CD4-positive, alpha-beta T cell treated with Interleukin-4 for 4 hours (primary cell): ENCODE measurements at places on chromosomes 4 and X.

GRCh38 chrX:107700317-107700774 lies 72.0 kb downstream of the PRPS1 start:
- DNase-seq: no peak

DNA sequence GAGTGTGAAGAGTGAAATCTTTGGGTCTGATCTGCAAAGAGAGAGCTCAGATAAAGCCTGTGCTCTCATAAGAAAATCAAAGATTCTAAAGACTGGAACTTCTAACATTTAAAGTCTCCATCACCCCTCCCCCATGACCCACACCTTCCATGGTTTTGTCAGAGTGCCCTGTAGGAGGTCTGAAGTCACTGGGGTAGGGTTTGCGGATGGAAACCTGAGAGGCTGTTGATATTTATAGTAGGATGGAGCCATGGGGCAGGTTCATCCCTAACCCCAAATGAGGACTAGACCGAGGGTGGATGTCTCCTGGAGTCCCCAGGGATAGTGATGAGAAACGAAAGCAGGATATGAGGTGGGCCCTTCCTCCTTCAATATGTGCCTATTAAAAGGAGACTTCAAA lies 28.4 kb upstream of the NLGN4X start:
- DNase-seq: no peak

GRCh38 chr4:83125738-83126141 lies 11.2 kb upstream of the PLAC8 start:
- peak; percentile 67 for DNase-seq

GRCh38 chr4:133146574-133147241 lies 2.4 kb upstream of the PCDH10 start:
- DNase-seq: no peak

GRCh38 chr4:122577808-122578781 lies 42.8 kb downstream of the IL21 start:
- peak; percentile 68 for DNase-seq

GRCh38 chrX:23008431-23009099 lies 8.8 kb downstream of the DDX53 start:
- DNase-seq: no peak

DNA sequence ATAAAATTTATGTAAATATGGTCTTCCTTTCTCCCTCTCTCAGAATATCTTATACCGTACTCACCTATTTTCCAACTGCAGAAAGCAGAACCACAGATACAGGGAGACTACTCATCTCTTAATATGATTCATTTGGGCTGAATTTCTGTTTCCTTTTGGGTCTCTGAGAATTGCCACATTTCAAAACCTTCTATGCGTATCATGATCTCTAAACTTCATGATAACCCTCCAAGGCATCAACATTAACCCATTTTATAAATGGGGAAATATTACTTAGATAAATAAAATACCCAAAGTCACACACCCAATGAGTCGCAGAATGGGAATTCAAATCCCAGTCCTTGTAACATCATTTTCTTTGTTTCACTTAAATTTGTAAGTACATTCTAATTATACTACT lies 16.6 kb upstream of the PRDM8 start:
- DNase-seq: peak; percentile 53

DNA sequence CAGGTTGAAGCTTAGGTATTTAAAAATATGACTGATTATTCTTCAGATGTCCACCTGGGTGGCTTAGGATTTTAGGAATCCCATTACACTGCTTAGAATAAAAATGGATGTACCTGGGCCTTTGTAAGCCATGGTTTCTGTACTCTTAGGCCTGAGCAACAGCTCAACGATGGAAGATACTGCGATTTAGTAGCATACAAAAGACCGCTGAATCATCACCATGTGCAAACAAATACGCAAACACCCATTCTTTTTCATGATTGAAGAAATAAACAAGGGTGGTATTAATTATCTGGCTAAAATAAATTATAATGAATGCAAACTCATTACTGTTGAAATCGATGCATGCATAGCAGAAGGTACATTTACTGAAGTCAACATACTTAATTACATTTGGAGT lies 188.9 kb downstream of the ZNF330 start:
- no peak for DNase-seq

- no peak for DNase-seq
Observed at GRCh38 chr4:166498546-166498945, 625.5 kb downstream of the TLL1 start.

GRCh38 chr4:157838366-157838765 lies 334.5 kb downstream of the GASK1B start:
- DNase-seq: no peak

- DNase-seq: no peak
Observed at GRCh38 chrX:138008281-138008680, 442.4 kb downstream of the ZIC3 start.

DNA sequence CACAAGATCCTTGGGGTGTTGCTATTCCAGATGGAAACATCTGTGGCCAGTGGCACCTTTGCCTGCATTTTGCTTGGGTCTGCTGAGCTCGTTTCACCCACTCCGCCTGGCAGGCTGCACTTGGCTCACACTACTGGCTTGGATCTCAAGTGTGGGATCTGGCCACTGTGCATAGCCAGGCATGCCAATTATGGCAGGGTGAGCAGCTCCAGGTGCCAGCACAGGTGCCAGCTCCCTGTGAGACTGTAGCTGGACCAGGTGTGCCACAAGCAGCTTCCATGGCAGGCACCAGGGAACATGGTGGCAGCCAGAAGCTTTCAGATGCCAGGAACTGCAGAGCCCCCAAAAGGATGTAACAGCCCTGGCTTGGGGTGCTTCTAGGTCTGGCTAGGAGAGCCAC lies 463.8 kb upstream of the PABPC4L start:
- DNase-seq: no peak

DNA sequence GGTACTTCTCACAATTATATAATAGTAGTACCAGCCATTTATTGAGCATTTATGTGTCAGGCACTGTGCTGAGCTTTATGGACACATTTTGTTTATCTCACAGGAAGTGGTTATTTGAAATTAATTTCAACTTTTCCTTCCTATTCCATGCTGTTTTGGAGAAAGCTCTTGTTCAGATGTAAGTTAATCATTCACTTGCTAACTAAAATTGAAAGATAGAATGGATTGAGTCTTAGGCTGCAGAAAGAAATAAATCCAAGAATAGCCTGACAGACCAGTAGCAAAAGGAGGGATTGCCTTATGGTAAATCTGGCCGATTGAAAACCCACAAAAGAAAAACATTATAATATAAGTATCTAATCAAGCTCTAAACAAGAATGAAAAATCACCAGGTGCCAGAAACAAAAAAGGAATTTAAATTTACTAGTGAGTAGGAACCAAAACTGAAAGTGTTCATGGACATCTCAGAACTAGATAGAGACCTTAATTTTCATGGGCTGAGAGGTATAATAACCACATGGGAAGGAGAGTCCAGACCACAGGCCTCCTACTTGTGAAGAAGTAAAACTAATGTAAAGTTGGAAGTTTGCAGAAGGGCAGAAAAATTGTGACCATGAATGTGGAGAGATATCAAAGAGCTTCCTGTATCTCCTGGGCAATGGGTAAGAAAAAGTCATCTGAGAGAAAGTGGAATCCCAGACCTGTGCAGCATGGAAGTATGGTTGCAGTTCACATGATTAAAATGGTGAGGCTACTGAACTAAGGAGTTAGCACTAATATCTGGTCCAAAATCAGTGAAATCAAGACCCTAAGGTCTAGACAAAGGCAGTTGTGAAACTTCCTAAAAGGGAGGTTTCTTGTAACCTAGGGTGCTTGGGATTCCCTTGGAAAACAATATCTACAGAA lies 38.0 kb downstream of the RADX start:
- DNase-seq: no peak

- no peak for DNase-seq
Observed at GRCh38 chr4:41374490-41374889, 117.8 kb downstream of the UCHL1 start.

DNA sequence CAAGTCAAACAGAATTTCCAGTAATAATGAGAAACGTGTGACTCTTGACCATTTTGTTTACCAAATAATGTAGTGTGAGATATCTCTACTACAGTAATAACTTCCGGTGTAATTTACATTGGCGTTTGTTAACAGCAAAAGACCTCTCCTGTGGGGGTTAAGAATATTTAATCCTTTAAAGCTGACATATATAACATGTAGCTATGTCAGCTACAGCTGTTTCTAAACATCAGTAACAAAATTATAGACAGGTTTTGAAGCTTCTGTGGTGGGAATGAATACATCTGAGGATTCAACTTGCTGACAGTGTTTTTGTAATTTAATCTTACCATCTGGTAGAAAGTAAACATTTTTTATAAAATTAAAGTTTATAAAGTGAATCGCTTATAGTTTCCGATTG lies 73.6 kb upstream of the TENM3 start:
- no peak for DNase-seq

DNA sequence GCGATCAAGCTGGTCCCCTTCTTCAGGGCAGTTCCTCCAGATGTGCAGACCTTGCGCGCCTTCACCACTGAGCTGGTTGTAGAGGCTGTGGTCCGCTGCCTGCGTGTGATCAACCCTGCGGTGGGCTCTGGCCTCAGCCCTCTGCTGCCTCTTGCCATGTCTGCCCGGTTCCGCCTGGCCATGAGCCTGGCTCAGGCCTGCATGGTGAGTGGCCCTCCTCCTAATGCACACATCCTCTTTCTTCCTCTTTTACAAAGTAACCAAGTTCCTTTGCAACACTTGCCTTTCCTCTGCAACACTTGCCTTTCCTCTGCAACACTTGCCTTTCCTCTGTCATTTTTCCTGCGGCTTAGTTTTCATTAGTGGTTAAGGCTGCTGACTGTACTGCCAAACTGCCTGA lies 1.8 kb downstream of the CCDC22 start:
- DNase-seq: no peak

- no peak for DNase-seq
Observed at GRCh38 chr4:142913461-142914030, 67.4 kb upstream of the INPP4B start.

DNA sequence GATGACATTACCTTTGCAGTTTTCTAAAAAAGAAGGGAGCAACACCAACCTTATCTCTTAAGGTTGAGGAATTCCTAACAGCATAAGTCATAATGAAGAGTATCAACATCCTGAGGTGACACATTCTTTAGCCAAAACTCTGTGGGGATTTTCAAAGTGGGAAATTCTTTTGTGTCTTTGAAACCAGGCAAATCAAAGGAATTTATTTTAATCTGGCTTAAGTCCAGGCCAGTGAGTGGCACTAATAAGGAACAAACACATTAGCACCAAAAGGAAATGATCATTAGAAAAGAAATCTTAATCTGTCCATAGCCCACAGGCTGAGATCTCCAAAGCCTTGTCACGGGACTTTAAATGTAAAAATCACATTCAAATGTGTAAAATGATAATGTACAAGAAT lies 110.1 kb downstream of the LARP7 start:
- no peak for DNase-seq

DNA sequence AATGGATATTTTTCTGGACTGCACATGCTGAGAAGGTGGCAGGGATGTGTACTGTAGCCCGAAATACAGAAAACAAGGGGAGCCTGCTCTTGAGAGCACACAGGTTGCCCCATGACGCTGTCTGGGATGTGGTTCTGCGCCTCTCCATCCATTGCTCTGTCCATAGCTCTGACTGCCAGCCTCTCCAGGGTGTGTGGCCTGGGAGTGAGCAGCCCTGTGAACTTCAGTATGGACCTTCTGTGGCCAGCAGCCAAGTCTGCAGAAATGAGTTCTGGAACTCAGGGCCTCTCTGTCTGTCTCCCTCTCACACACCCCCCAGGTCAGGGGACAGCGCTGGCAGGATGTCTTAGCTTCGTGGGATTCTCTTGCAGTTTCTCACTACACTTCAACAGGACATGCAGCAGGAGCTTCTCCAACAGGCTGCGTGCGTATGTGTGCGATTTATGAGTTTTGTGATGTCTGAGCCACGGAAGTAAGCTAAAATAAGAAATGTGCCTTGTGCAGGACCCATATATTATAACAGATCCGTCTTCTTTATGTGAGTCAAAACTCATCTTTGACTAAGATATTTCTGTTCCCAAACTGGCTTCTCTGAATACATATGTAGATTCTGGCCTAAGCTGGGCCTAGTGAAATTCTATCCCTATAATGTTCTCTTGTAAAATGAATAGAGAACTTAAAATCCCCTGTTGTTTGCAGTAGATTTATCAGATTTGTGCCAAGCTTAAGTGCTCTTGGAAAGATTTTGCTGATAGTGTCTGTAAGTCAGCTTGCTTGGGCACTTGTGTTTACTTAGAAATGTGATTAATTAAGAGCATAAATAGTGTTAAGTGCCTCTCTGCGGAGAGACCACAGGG lies 40.0 kb downstream of the PROM1 start:
- no peak for DNase-seq

DNA sequence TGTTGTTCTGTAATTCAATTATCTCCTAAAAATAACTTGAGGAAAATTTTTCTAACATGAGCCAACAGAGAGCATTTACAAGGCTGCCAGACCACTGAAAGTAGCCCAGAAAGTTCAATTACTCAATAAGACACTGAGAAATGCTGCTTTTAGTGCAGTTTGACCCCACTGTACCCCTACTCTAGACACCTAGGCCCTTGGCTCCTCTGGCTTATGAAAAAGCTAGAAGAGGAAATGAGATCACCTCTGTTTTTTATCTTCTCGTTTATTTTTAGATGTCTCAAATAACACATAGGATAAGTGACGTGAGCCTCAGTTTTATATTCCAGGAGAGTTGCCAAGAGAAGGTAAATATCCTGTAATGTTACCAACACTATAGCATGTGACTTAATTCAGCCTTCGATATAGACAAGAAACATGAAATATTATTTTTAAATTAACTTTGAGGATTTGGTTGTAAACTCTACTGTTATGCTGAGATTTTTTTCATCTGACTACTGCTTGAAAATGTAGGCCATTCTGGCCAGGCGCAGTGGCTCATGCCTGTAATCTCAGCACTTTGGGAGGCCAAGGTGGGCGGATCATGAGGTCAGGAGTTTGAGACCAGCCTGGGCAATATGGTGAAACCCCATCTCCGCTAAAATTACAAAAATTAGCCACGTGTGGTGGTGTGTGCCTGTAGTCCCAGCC lies 24.4 kb downstream of the TNIP3 start:
- DNase-seq: peak; percentile 39

DNA sequence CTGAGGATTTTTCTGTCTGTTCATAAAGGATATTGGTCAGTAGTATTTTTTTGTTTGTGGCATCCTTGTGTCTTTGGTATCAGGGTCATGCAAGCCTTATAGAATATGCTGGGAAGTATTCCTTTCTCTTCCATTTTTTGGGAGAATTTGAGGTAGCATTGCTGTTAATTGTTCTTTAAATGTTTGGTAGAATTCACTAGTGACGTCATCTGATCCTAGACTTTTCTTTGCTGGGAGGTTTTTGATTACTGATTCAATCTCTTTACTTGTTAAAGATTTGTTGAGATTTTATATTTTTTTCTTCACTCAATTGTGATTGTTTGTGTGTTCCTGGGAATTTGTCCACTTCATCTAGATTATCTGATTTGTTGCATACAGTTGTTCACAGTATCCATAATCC lies 234.4 kb upstream of the ATP6AP2 start:
- DNase-seq: no peak

DNA sequence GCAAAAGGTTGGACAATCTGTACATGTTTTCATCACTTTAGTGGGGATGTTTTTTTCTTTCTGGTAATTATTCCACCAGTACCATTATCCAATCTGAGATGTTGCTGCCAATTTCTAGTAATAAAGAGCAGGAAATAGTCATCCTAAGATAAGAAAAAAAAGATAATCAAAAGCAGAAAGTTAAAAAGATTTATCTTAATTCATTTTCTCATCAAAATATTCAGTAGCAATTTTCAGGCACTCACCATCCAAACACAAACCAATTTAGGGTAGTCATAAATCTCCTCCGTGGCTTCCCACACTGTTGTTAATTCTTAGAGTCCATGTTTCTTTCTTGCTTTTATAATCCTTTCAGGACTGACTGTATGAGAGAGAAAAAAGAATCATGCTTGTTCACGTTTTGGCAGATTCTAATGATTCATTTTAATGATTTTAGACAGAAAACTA lies 263.7 kb upstream of the UGT8 start:
- DNase-seq: no peak

- no peak for DNase-seq
Observed at GRCh38 chr4:78528327-78528726, 23.2 kb upstream of the ANXA3 start.
